ENCODE measurements at places on chromosomes 2 and 18.
A peak's percentile ranks its signal among the peaks of the same experiment; 100 is the strongest.

GRCh38 chr2:20440001-20440560, 6.8 kb upstream of the RHOB start:
- no peak for DNase-seq

DNA sequence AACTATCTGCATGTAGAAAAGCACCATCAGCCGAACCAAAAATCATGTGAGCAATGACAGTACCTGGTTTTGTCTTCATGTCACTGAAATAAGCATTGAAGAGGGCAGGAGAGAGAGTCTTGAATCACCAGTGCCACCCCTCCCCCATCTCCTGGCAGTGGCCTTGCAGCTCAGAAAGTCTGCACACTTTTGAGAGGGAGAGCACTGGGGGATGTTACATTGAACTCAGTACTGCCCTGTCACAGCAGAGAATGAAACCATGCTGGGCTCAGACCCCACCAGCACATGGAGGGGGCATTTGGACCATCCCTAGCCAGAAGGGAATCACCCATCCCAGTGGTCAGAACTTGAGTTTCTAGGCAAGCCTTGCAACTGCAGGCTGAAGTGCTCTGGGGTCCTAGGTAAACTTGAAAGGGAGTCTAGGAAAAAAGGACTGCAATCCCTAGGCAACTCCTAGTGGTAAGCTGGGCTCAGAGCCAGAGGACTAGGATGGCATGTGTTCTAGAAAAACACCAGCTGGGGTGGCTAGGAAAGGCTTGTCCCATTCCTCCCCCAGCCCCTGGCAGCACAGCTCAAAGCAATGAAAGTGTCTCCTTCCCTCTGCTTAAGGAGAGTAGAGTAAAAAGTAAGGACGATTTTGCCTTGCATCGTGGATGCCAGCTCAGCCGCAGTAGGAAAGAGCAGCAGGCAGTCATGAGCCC, 259.9 kb upstream of the MYT1L start:
- no peak for DNase-seq

DNA sequence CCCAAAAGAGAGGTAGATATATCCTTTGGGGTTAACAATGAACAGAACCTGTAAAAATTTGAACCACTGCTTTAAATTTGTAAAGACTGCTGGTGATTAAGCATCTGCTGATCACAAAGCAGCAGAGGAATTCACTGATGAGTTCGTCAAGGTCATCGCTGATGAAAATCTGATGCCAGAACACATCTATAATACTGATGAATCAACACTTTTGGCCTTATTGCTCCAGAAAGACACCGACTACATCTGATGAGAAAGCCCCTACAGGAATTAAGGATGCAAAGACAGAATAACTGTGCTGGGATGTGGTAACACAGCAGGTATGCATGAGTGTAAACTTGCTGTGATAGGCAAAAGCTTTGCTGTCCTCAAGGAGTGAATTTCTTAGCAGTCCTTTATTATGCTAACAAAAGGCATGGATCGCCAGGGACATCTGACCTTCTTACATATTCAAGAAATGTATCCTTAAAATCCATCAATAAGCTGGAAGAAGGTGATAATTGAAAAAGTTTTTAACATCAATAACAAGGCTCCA, 30.5 kb upstream of the SGPP2 start:
- no peak for DNase-seq

GRCh38 chr18:3425446-3425845, 24.5 kb upstream of the TGIF1 start:
- no peak for DNase-seq

GRCh38 chr18:50091509-50092244, 103.3 kb downstream of the MYO5B start:
- no peak for DNase-seq

- no peak for DNase-seq
Measured at GRCh38 chr2:118417406-118418120, 329.3 kb downstream of the INSIG2 start.

GRCh38 chr2:98913916-98914712, 21.9 kb downstream of the CRACDL start:
- DNase-seq: no peak

- no peak for DNase-seq
Measured at GRCh38 chr2:38539086-38539485, 63.6 kb downstream of the HNRNPLL start.

DNA sequence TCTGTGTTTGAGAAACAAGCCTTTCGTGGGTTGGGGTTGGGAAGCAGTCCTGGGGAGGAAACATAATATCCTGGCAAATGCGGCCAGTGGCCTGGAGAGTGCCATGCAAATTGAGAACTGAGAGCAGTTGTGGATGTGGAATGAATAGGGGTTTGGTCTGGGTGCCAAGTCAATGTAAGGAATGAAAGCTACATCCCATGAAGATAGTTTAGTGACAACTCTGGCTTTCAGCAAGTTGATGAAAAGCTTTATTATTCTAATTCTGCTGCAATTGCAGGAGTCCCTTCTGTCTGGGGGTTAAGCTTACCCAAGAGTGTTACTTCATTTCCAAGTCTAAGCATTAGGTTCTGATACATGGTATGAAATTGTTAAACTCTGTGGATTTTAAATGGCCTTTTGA, 771.6 kb downstream of the DPP10 start:
- DNase-seq: no peak

GRCh38 chr2:31258351-31258750, 24.4 kb downstream of the EHD3 start:
- DNase-seq: no peak

DNA sequence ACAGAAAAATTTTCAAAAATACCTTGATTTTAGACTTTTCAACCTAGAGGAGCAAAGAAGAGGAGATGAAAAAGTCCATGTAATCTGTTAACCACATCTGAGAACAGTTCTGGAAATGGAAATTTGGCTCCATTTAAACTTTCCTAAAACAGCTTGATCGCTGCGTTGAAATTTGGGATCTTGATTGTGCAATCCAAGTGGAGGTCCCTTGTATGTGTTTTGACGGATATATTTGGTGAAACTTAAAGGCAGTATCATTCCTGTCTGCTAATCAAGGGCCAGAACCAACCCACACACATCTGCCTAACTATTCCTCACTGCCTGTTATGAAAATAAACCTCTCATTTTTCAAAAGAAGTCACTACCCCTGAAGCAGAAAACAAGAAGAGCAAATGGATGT, 46.6 kb downstream of the SPATS2L start:
- no peak for DNase-seq

GRCh38 chr18:61428266-61428665, 95.0 kb downstream of the CDH20 start:
- no peak for DNase-seq

DNA sequence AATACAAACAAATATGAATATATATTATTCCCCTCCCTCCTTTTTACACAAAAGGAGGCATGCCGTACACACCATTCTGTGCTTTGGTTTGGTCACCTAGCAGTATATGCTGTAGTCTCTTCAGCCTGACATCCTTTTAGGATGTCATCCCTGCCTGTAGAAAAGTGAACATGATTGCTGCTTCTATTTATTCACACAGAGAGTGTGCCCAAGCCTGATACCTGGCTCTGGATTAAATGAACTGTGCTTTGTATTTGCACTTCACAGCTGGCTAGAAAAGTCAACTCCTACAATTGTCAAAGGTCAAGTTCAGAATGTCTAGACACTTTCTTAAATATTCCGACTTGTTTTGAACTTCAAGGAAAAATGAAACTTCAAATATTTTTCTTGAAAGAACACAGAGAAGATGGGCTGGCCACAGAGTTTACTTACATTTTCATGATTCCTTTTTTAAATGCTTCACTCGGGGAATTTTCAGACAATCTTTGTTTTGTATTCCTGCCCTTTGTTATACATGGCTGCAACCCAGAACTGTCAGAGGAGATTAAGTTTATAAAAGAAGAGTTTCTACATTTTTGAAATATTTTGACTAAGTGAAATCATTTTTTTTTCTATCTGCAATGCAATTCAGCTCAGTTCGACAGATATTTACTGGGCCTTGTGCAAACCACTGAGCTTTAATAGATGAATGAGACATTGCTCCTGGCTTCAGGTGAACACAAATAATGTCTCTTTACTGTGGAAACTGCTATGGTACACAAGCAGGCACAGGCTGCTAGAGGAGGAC, 33.5 kb downstream of the DAPL1 start:
- DNase-seq: no peak

DNA sequence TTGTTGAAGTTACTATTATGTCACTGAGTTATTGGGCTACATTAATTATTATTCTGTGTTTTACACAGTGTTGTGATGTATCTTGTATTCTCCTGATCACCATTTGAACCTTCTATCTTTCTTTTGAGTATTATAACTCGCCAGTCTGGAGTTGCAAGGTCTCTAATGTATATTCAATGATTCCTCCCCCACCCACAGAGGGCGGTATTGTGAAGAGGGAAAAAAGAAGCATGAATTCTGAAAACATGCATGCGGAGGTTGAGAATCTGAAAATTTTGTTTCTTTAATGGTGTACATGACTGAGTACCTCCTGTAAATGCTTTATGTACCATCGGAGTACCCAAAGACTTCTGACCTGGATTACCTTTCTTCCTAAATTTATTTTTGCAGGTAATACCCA, 266.6 kb downstream of the NR4A2 start:
- DNase-seq: no peak

DNA sequence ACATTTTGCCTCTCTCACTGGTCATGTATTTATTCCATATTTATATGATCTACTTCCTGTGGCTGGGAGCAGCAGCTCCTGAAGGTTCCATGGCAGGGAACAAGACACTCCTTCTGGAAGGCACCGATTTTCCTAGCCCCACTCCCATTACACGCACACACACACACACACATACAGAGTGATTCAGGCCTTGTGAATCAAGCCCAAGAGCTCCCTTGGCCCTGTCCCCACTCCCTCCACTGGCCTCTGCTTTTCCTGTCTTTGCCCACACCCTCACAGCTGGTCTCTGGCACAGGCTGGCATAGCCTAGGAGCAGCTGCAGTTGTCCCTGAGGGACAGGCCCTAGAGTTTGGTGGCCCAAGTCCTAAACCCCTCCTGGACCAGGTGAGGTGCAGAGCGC, 201.7 kb downstream of the NAPG start:
- no peak for DNase-seq

DNA sequence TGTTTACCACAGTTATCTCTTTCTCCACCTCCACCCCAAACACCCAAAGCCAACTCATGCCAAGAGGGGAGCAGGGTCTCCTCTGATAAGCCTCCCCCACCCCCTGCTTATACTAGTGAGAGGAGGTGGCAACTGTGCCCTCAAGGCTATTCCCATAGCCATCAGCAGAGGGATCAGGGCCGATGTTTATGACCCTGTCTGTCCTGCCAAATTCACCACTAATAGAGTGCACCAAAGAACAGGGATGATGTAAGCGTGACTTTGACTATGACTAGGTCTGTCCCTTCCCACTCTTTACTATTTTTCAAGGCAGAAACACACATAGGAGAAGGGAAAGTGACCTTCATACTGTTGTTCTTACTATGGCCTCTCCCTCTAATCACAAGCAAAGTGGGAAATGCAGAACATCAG, 74.6 kb downstream of the CLHC1 start:
- DNase-seq: no peak

DNA sequence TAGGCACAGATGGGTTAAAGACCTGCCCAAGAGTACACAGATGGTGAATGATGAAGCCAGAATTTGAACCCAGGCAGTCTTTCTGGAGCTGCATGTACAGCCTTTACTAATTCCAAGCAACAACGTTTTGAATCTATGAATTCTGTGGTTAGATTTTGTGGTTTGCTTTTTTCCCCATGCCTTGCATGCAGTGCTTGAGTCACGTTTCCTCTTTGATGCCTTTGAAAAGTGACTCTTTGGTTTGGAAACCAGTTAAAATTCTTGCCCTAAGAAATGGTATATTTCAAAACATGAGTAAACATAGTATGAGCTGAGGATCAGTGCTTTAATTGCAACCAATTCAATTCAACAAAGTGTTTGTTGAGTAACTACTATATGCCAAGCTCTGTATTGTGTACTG, 48.2 kb upstream of the PPM1B start:
- DNase-seq: peak; percentile 24

DNA sequence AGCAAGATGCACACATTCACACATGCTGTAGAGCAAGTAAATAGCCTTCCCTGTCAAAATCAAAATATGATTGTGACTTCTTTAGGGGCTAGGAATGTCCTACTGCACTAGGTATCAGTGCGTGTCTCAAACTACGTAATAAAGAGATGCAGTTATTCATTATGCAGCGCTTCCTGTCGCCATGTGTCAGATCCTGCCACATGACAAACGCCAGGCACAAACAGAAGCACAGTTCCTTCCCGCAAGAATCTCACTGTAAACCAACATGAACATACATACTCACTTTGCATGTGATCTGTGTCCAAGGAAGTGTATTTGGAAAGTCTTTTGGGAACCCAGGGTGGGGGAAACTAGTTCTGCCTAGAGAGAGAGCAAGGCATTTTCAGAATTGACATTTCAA, 599.9 kb downstream of the RNF144A start:
- peak; percentile 36 for DNase-seq

DNA sequence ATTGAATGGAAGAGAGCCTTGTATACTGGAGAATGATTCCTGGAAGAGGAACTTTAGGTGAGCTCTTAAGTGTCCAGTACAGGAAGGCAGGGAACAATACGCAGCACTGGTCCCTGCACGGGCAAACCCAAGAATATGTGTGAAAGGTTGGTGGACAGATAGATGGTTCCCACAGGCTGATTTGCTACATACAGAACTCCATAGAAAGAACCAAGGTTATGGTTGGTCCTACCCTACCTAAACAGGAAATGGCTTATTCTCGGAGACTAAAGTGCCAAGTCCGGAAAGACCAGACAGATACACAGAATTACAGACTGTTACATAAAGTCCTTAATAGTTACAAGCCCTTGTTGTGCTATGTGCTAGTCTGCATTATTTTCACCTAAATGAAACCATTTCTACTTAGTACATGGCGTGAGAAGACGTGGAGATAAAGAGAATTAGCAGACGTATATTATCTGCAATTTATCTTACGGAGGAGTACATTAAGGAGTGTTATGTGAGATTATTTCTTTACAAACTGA, 1.2 kb downstream of the REV1 start:
- no peak for DNase-seq

DNA sequence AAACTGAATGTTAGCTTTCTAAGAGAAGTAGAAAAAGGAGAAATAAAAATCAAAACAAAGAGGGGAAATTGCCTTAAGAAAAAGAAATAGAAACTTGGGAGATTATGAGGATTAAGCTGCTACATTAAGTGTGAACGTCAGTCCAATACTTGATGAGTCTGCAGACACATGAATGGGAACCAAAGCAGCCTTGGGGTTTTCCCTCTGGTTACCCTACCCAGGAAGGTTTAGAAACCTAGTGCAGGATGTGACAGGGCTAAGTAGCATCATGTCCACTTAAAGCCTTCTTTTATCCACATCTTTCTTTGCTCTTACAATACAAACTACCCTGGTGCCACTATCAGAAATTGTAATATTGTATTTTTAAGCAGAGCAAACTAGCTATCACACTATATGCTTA, 22.3 kb downstream of the SLC35F5 start:
- DNase-seq: no peak

DNA sequence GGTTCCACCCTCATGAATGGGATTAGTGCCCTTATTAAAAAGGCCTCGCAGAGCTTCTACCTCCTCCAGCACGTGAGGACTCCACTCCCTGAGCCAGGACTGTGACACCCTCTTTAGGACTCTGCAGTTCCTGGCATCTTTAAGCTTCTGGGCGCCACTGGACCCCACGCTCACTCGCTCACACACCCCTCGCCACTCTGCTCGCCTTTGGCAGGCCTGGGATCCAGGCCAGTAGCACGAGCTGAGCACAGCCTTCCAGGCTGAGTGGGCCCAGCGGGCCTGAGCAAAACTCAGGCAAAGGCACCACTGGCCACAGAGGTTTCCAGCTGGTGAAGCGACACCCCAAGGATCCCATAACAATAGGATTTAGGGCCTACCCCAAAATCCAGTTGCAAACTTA, 107.9 kb upstream of the GPC1 start:
- DNase-seq: no peak
